ENCODE measurements at places on chromosomes 5 and 9.

DNA sequence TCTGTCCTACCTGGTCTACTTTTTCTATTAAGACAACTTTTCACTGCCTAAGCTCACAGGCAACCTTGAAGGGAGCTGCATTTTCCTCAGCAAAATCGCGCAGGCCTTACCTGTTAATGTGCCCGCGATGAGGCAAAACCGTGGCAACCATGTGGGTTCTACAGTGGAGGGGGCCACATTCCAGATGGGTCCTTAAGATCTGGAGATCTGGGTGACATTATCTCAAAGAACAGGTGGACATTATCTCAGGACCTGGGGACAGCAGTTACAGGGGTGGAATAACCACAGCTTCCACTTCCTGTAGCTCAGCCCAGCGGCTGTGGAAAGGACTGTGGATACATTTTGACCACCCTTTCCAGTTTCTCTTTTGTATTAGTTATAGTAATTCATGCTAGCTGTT, 112.8 kb upstream of the PTCH1 start:
- no peak for DNase-seq

DNA sequence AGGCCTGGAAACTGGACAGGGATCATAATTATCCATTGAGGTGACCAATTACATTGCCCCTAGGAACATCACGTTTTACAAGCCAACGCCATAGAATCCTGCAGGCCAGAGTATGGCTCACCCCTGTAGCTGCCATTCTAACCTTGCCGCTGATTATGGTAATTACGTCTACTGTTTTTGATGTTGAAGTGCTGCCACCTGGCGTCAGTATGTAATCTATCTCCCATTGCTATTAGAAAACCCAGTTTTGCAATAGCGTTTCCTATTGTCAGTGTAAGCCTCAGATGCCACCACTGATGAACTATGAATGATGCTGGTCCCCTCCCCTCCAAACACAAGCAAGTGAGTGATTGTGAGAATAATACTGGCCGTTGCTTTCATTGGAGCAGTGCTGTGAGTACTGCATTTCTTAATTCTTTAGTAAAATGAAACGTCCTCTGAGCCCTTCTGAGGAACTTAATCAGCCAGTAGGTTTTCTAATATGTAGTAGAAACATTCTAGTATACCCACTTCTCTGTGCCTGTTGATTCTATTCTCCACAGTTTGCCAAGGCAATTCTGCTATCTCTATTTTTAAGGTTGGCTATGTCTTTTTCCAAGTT, 100.5 kb upstream of the NMUR2 start:
- DNase-seq: peak; percentile 65

GRCh38 chr9:109742776-109743348, 37.1 kb upstream of the PALM2AKAP2 start:
- DNase-seq: no peak

DNA sequence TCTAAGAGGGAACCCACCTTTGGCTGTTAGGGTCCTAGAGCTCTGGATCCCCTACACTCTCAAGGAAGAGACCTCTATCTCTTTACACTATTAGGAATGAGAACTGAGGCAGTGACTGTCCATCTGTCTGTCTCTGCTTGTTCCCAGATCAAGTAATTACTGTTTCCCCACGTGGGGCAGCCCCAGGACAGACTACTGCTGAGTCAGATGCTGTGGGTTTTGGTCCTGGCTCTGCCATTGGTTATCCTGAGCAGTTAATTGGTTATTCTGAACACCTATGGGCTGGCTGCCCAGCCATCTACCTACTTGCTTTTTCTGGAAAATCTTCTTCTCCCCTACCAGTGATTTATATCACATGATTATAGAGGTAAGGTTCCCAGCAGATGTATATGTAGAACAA, 33.3 kb downstream of the FBXO10 start:
- no peak for DNase-seq

DNA sequence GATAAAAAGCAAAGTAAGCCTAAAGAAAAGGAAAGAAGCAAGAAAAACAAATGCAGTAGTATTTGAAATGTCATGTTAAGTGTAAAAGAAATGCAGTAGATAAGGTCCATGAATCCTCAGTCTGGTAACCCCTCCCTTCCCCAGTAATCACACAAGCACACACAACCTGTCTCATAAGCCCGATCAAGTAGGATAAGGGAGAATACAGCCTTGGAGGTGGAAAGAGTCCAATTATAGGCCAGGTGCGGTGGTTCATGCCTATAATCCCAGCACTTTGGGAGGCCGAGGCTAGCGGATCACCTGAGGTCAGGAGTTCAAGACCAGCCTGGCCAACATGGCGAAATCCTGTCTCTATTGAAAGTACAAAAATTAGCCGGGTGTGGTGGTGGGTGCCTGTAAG, 117.9 kb downstream of the GADD45G start:
- no peak for DNase-seq

DNA sequence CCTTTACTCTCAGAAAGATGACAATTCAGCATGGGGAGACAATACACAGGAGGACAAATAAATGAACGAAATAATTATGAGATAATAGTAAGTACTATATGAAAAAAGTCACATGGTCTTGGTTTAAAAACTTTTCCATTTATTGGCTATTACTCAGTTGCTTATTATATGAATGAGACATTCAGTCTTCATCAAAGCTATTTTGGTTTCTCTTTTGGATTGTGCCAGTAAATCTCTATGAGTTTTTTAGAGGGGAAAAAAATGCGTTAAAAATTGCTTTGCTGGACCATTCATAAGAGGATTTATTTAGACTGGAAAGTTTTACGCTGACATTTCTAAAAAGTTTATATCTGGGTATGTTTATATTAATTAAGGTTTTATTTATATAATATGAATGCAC, 137.7 kb downstream of the AOPEP start:
- DNase-seq: no peak

GRCh38 chr5:32684260-32684659, 26.9 kb upstream of the NPR3 start:
- no peak for DNase-seq

DNA sequence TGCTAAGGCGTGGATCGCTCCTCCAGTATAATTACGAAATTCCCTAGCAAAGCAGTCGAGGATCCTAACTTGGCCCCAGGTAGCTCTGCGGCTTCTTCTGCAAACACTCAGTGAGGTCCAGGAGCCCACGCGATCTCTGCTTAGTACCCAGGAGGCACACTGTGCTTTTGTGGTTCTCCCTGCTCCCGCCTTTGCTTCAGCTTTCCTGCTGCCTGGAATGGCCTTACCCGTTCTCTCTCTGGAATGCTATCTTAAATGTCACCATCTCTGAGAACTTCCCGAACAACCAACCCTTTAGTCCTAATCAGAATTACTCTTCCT, 639 bp downstream of the INVS start:
- DNase-seq: peak; percentile 57

DNA sequence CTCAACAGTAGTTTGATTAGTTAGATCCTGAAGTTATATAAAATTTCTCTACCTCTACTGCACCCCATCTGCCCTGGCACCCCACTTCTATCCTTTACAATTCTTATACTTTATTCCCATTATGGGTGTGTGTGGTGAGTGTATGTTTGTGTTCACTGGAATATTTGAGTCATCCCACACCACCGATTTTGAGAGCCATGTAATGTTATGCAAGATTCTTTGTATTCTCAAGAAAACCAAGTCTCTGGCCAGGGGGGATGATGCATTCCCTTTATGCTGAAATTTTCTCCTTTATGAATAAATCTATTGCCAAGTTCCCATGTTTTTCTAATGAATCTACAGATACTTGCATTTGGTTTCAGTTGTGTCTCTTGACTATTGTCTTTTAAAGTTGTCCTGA, 266.8 kb downstream of the ARHGEF28 start:
- DNase-seq: no peak

DNA sequence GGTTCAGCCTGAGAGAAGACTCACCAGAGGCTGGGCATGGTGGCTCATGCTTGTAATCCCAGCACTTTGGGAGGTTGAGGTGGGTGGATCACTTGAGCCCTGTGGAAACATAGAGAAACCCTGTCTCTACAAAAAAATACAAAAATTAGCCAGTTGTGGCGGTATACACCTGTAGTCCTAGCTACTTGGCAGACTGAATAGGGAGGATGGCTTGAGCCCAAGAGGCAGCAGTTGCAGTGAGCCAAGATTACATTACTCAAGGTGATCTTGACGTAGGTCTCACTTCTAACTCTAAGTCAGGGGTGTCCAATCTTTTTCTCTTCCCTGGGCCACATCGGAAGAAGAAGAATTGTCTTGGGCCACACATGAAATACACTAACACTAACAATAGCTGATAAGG, 16.2 kb upstream of the ATP6V1G1 start:
- DNase-seq: no peak

- no peak for DNase-seq
Measured at GRCh38 chr5:169175733-169176132, 125.2 kb downstream of the SLIT3 start.

- no peak for DNase-seq
Measured at GRCh38 chr9:81777482-81777881, 88.1 kb upstream of the TLE1 start.

DNA sequence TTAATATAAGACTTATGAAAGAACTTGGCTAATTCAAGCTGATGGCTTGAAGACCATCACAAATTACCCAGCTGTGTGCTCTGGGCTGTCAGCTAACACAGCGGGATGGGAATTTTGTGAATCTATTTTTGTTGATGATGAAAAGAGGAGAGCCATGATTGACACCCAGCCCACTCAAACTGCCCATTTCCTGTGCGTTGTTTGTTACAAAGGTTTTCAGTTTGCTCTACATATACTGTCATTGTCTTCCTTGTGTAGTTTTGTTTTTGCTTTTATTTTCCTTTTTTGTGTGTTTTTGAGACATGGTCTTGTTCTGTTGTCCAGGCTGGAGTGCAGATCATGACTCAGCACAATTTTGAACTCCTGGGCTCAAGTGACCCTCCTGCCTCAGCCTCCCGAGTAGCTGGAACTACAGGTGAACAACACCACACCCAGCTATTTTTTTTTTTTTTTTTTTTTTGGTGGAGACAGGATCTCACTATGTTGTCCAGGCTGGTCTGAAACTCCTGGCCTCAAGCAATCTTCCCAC, 400.3 kb downstream of the ICE1 start:
- DNase-seq: no peak

DNA sequence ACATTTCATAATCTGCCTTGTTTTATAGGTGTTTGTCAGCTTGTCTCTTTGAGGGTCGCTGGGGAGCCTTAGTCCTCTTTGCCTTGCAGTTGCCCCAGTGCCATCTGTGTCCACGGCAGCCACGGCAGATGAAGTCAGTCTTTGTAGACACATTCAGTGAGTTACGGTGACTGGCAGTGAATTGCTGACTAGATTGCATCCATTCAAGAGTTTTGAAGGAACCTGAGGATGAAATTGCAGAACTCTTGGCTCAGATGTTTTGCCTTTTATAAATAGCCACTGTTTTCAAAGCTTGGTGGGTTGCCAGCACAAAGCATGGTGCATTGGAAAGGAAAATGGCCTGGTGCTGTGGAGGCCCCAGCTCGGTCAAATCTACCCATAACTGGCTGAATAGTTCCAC, 125.6 kb downstream of the TRIO start:
- peak; percentile 30 for DNase-seq

DNA sequence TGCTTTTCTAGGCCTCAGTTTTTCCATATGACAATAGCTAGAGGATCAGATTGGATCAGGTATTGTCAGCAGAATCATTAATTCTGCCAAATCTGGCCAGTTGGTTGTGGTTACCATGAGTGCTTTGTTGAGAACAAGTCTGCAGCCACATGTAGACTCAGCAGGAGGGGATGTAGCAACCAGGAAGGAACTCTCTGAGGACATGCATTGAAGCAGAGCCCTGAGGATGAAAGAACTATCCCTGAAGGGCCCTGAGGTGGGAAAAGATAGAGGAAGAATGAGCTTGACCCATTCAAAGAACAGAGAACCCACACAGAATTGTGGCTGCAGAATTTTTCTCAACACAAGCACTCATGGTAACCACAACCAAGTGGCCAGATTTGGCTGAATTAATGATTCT, 60.1 kb upstream of the AFAP1L1 start:
- DNase-seq: no peak

- DNase-seq: no peak
Measured at GRCh38 chr5:133373121-133373870, 239.0 kb downstream of the FSTL4 start.

DNA sequence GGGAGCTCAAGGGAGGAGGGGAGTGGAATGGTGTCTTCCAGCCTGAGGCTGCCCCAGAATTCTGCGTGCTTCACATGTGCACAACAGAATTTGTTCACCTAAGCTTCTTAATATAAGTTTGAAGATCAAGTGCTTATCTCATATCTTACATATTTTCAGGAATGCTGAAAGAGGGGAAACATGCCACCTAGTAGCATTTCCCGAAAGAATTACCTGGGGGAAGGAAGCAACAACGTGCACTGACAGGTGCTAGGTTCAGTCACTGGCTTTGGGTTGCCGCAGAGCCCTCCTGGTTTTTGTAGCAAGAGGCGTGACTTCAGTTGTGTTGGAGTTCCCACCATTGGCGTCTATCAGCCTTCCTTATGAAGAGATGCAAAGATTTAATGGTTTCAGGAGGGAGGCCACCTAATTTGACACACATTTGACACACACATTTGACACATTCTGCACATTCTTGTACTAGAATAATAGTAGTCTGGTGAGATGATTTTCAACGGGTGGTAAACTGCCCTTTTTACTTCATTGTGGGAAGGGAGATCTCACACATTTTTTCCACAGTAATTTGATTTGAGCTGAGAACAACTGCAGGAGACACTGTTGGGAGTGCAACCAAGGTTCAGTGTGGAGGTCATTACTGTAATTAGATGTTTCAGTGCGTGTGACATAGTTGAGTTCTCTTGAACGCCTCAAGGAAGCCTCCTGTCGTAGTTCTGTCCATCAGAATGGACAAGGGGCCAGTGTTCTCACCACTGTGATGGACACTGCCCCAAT, 481.3 kb downstream of the CCDC171 start:
- DNase-seq: no peak

- DNase-seq: no peak
Measured at GRCh38 chr9:122332083-122332482, 38.7 kb upstream of the PTGS1 start.

DNA sequence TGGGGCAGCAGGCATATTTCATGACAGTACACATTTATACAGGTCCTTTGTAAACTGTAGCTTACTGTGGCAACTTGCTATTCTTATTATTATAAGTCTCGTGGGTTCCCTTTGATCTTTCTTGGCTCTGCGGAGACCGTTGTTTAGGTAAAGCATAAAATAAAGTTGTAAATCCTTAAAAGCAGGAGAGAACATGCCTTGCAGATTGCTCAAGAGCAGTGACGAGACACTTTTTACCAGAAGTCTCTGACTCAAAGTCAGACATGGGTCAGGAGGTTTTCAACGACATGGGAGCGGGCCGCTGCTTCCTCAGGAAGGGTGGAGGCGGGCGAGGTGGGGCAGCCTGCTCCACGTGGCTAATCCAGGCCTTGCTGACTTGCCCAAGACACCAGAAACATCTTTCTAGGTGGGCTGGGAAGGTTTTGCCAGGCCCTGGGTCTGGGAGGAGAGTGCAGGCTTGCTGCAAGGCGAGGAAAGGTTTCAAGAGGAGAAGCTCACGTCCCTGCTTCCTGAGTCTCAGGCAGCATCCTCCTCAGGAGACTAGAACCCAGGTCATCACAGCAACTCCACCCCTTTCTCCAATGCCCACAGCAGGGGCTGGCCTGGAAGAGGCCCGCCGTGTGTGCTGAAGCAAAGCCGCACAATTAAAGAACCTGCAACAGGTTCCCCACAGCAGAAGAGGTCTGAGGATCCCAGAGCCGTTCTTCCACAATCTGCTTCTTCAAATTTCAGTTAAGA, 6.5 kb downstream of the TBC1D2 start:
- no peak for DNase-seq

- DNase-seq: peak; percentile 8
Measured at GRCh38 chr5:83577036-83577636, 105.6 kb downstream of the VCAN start.

- DNase-seq: no peak
Measured at GRCh38 chr9:86408121-86408520, 53.9 kb upstream of the TUT7 start.
